HepG2 (cell line): ENCODE measurements at places on chromosomes 3 and 15. TPM values are rescaled to one million over a fixed set of nuclear protein-coding genes. Genes with fewer than 3 reads are reported as not detected.

DNA sequence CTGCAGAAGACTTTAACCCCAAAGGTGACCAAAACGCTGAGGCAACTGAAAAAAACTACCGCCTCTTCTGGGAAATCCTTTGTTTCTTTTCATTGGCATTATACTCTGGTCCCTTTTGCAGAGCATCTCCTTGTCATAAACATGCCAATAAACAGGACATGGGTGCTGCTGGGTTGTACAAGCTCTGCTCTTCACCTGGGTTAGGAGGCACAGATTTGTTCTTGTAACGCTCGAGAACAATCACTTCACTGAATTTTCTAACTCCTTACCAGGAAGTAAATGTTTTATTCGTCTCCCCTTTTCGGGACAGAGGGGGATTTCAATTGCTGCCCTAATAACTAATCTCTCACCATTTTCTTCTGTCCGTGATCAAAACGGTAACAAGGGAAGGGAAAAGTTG lies 1.3 kb downstream of the PLCH1 start:
- no peak for DNase-seq

GRCh38 chr3:133970916-133971315 lies 58.8 kb downstream of the SLCO2A1 start:
- no peak for DNase-seq

DNA sequence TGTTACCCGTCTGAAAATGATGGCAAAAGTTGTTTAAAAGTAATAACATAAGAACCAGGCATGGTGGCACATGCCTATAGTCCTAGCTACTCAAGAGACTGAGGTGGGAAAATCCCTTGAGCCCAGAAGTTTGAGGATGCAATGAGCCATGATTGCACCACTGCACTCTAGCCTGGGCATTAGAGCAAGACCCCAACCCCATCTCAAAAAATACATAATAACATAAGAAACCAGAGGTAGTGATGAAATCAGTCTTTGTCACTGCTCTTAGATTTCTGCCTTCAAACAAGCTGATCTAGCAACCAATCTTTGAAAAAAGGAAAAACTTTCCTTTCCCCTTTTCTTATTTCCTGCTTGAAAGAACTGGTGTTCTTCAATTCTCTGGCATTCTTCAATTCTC lies 71.3 kb downstream of the TMCC1 start:
- no peak for DNase-seq

GRCh38 chr3:81884791-81885190 lies 123.3 kb upstream of the GBE1 start:
- DNase-seq: no peak

DNA sequence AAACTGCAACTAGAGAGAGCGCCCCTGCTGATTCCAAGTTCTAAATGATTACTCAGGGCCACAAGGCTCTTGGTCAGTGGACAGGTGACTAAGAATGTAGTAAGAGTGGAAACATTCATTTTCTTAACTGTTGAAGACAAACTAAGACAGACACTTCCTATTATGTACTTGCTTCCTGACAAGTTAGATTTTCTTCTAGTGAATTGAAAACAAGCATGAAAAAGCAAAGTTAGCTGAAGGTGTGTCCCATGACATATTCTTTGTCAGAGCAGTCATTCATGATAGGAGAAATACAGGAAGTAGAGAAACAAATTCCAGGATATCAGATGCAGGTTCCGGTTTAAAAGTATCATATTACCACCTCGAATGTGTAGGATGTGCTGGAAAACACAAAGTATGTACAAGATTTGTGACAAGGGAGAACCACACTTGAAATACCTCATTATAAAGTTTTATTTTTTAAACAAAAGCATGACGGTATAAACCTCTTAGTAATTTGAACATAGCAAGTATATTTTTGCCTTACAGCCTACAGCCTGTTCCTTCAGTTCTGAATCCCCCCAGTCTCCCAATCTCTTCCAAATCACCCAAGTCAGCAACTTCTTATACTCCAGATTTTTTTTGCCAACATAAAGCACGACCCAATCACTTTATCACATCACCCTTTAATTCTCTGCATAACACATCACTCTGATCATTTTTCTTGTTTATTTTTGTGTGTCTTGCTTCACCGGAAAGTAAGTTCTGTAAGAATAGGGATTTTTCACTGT lies 6.2 kb downstream of the TSPAN3 start:
- DNase-seq: no peak

DNA sequence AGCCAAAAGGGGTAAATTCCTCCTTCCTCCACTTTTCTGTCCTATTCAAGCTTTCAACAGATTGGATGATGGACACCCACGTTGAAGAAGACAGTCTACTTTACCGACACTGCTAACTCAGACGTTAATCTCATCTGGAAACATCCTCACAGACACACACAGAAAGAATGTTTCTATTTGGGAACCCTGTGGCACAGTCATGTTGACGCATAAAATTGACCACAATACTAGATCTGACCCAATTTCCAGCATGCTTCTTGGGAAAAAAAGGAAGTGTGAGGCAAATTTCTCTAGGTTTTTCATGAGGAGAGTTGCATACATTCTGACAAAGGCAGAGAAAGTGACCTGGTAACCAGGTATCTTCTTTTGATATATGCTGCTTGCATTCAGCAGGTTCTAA lies 594.1 kb downstream of the FGF12 start:
- no peak for DNase-seq

DNA sequence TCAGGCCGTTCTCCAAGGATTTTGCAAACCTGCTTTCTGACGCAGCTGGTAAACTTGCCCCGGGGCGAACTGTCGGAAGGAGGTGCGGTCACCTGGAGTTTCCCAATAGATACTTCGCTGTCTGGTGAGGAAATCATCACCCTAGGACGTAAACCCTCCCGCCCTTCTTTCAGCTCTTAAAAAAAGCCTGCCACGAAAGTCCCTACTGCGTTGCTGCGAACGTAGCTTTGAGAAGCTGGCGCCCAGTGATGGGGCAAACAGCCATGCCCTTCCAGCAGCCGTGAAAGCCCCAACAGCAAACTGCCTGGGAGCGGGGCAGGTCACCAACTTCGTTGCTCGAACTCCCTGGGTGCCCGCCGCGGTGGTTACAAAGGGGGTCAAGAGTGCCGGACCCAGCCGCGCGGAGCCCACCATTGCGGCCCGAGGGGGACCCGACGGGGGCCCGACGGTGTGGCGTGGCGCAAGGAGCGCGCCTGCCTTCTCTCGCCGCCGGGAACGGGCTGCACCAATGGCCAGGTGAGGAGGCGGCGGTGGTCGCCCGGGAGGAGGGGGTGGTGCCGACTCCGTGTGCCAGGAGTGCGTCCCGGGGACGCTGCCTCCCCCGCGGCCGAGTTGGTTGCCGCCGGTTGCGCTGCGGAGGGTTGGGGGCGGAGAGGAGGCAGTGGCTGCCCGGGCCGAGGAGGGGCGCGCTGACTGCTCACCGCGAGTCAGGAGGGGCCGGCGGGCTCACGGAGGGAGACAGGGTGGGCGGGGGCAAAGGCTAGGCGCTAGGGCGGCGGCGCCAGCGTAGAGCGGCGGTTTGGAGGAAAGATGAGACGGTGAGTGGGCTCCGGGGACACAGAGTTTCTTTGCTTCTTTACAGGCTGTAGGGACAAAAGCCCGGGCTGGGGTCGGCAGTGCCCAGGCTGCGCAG lies at the start of gene PHLDB2:
Gene PHLDB2 (plus strand): TSS at position 205 of the 913 bp plus-strand sequence. CDS start 24,813 bp downstream, outside the sequence.
- DNase-seq: peak; percentile 68

DNA sequence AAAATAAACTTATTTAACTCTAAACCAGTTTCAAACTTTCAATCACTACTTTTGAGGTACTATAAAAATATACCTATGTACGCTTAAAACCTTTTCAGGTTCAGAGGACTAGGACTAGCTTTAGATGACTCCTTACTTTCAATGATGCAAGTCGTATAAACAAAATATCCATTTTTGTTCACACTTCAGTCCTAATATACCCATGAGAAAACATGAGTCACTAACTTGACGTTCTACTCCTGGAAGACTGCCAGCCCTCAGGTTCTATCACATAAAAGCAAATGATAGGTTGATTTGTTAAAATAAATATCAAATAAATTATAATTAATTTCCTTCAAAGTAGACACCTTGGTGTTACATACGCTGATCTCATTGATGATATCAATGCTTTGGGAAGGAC lies 10.6 kb upstream of the P3H2 start:
- no peak for DNase-seq

GRCh38 chr3:8324747-8325146 lies 176.9 kb upstream of the LMCD1 start:
- peak; percentile 27 for DNase-seq

GRCh38 chr3:52120556-52121463 lies 33.4 kb downstream of the POC1A start:
- no peak for DNase-seq

Gene VPS13C
- total RNA-seq: 26.8 and 27.6 TPM in 2 replicates

Gene OGG1
- total RNA-seq: 23.8 and 28.7 TPM in 2 replicates
